Stimulated activated naive B cell treated with anti-CD40 and anti-IgM and Interleukin-4, amounts not matched to agents 10 μg/mL and 1 μg/mL and 100 μg/mL, for 72 hours (primary cell): ENCODE measurements at places on chromosomes 11 and 22.
A peak's percentile ranks its signal among the peaks of the same experiment; 100 is the strongest.

DNA sequence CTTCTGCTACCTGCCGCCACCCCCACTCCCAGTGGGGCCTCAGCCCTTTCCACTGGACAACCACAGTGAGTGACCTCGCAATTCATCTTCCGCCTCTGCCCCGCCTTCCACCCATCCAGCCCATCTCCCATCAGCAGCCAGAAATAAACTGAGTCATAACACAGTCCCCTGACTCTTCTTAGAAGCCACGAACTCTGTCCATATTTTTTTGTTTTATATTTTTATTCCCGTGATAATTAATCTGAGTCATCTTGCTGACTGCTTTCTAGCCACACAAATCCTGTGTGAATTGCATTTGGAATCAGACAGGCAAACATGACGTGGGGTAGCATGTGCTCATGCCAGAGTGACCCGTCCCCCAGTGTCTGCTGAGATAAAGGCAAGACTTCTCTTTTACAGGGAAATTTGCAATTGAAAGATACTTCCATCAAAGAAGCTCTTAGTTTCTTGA lies 7.0 kb downstream of the FADD start:
- DNase-seq = no peak

DNA sequence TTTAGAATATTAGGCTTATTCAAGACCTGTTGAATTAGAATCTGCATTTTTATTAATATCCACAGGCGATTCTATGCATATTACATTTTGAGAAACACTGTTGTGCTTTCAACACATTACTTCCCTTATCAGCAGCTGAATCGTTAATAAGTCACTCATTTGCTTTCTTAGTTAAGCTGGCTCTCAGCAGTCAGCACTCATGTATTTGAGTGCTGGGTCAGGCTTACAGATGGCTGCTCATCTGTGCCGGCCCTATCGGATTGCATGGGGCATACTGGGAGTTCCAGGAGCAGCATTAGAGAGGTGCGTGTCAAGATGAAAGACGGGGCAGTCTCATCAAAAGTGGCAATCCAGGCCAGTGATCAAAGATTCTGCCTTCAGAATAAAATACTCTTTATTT lies 10.8 kb upstream of the OR51L1 start:
- DNase-seq = no peak

DNA sequence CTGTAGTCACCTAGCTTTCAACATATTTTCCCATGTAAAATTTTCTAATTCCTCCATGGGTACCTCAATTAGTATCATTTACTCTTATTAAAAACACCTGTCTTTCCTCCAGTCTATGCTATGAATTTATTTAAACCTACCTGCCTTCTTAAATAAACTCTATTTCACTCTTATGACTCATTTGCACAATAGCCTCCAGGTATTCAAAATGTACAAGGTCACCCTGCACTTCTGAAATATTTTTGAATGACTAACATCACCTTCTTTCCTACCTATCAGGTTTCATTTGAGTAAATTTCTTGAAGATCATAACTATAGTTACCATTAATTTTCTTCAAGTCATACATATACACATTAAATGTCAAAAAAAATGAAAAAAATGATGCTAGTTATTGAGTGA lies 939.7 kb downstream of the DLG2 start:
- no peak for DNase-seq

GRCh38 chr11:123838659-123839058 lies 32.5 kb upstream of the OR6M1 start:
- no peak for DNase-seq

GRCh38 chr11:45904309-45904915 lies 2.7 kb downstream of the FREY1 start:
- no peak for DNase-seq

DNA sequence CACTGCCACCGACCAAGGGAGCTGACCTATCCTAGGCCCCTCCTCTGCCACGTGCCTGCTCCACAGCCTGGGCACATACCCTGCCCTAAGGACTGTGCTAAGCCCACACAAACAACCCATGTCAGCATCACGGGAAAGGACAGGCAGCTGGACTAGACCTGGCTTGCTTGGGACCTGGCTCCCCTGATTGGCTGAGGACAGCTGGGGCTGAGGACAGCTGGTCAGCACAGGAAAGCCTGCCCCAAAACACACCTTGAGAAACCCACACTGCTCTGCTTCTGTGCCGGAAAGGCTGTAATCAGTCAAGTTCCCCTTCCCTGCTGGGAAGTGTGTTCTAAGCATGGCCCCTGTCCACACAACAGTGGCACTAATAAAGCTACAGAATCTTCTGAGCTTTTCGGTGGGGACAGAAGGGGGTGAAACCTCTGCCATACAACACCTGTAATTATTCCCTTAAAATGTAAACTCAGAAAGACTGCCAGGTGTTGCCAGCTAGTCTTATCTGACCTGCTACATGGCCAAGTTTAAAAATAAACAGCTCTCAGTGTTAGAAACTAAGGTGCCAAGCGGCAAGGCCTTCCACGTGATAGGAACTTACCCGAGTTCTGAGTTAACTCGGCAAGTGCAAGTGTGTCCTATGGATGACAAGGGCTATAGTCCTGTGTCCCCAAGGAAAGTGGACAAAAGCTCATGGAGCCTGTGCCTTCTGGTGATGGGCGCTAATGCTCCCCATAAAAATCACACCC lies 35.7 kb upstream of the ARFGAP3 start:
- no peak for DNase-seq

DNA sequence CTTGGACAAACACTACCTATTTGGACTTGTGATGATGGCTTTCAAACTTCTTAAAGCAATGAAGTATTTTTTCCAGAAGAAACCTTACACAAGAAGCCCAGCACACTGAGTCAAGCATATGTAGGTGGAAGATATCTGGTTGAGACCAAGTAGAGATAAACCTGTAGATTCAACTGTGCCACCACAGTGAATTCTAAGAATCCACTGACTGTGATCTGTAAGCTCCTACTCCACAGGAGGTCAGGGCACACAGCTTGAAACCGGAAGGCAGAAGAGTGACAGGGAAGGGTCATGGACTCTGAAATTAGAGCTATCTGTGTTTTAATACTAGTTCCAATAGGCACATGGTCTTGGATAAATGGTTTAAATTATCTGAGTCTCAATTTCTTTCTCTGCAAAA lies 404.5 kb downstream of the ETS1 start:
- no peak for DNase-seq

DNA sequence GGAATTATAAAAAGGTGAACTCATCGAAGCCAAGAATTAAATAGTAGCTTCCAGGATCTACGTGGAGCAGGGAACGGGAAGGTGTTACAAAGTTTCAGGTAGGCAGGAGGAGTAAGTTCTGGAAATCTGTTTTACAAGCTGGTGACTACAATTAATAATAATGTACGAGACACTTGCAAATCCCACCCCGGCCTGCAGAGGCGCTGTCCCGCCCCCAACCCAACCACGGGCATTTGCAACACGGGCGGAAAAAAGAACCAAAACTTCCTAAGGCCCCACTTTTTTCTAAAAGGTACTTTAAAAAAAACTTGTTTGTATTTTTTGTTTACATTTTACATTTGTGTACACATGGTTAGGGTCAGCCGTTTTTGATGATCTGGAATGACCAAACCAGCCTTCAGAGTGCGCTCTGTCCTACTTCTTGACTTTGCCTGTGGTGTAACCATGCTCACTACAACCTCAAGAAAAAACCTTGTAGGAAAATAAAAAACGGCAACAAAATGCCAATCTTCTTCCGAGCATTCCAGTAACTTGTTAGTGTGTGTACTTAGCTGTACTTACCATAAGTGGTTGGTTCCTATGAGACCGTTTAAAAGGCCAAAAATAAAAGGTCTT lies 449.6 kb upstream of the B3GAT1 start:
- DNase-seq = no peak

GRCh38 chr22:49022816-49023160 lies 804.9 kb downstream of the BRD1 start:
- no peak for DNase-seq

GRCh38 chr11:96033095-96033494 lies 109.2 kb upstream of the MTMR2 start:
- no peak for DNase-seq

DNA sequence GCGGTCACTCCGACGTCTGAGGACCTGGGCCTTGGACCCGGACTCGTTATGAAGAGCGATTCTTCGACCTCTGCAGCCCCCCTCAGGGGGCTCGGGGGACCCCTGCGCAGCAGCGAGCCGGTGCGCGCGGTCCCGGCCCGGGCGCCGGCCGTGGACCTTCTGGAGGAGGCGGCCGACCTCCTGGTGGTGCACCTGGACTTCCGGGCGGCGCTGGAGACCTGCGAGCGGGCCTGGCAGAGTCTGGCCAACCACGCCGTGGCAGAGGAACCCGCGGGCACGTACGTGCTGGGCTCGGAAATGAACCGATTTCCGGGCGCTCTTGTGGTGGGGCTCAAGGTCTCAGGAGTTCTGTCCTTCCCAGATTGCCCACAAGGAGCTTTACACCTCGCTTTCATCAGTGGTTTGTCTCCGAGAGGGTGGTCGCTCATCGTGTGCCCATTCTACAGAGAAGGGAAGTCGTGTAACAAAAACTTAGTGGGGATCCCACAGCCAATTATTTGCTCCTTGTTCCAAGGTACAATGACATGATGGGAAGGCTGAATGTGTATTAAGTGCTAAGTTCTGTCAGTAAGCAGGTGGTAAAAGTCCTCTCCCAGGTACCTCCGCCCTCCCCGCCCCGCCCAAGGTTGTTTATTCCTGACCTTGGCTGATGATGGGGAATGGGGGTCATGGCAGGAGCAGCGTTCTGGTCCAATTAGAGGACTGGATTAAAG lies 695 bp downstream of the PEX26 start:
- peak; percentile 37 for DNase-seq

GRCh38 chr11:32109138-32109537 lies 18.3 kb downstream of the RCN1 start:
- DNase-seq = no peak

- DNase-seq = no peak
Observed at GRCh38 chr22:44128958-44129618, 51.6 kb upstream of the PARVG start.

DNA sequence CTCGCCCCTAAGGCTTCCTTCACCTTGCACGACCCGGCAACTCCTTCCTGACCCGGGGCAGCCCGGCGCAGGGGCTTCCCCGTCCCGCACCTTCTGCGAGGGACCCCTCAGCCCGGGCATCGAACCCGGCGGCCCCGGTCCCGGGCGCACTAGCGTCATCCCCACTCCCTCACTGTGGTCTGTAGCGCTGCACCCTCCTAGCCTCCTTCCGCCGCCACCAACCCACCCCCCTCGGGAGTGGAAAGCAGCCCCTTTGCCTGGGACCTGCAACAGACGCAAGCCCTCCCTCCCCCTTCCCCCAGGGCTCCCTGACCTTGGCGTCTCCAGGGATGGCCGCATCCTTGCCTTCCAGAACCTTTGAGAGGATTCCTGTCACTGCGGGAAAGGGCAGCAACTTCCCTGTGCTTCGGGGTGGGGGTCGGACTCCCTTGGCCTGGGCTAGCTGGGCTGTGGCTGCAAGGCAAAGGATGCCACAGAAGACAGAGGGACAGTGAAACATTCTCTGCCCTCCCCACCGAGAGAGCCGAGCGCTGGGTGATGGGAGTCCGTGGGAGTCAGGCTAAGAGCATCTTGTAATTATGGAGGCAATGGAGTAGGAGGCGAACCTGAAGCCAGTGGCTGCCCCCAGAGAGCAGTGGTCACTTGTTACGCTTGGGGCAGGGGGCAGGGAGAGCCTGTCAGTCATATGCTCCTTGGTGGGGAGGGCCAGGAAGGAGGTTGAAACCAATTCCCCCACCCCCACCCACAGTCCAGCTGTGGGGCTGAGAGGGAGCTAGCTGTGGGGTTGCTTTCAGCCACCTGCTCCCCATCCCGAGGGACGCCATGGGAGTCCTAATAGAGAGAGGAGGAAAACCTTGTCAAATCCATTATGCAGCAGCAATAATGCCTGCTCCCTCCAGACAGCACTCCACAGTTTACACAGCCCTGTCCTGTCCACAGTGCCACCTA lies 920 bp downstream of the TMEM132A start:
- DNase-seq = no peak

GRCh38 chr11:4881860-4882500 lies at the start of gene OR51T1:
Gene OR51T1 (plus strand): TSS chr11:4881900. CDS start chr11:4881900, 0 bp downstream.
- no peak for DNase-seq

DNA sequence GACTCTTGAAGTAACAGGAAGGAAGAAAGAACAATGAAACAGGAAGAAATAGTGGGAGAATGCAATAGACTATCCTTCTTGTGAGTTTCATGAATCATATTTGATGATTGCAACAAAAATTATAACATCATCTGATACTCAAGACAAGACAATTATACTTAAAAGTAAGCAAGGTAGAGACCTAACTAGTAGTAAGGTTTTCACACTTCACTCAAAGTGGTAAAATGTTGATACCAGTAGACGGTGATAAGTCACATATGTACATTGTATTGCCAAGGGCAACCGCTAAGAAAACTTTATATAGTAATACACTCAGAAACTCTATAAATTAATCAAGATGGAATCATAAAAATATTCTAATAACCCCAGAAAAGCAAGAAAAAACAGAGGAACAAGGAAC lies 107.8 kb downstream of the CYP2R1 start:
- DNase-seq = no peak

DNA sequence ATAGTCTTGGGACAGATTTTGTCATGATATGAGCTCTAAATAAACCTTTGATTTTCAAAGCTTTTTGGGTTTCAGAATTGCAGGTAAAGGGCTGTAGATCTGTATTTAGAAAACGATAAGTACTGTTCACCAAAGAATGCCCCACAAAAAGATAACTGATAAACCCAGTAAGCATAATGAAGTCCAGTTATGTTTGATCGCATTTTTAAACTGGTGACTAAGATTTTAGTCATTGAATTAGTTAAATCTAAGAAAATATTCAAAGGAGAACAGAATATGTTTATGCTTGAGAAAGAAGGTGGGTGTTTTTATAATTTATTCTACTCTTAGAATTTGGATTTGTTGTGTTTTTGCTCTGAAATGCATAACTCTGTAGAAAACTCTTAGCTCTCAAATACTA lies 11.6 kb downstream of the DEPDC7 start:
- DNase-seq = no peak

DNA sequence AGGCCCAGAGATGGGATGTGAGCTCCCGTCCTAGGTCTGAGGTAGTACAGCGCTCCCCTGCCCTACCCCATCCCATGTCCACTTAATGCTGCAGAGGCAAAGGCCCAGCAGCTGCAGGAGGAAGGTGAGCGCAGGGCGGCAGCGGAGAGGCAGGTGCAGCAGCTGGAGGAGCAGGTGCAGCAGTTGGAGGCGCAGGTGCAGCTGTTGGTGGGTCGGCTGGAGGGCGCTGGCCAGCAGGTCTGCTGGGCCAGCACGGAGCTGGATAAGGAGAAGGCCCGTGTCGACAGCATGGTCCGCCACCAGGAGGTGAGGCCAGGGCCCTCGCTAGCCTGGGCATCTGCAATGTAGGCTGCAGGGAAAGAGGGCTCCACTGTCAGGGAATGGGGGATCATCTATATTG lies 15.2 kb downstream of the CCDC157 start:
- no peak for DNase-seq
